NAMALWA (cell line): ENCODE measurements at places on chromosomes 4 and X.

DNA sequence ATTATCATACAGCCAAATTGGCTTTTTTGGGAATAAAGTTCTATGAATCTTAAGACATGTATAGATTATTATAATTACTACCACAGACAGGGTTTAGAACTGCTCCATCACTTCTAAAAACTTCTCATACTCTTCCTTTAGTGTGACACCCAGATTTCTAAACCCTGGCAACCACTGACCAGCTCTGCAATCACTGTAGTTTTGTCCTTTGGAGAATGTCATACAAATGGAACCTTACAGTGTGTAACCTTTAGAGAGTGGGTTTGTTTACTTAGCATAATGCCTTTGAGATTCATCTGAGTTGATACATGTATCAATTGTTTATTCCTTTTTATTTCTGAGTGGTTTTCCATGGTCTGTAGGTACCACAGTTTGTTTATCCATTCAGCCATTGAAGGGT lies 95.0 kb downstream of the TMEM164 start:
- no peak for DNase-seq

GRCh38 chr4:156547439-156547838 lies 424.2 kb downstream of the PDGFC start:
- DNase-seq, result no peak

- no peak for DNase-seq
These were observed 505.0 kb upstream of the PITX2 start for GRCh38 chr4:111127841-111128240.

DNA sequence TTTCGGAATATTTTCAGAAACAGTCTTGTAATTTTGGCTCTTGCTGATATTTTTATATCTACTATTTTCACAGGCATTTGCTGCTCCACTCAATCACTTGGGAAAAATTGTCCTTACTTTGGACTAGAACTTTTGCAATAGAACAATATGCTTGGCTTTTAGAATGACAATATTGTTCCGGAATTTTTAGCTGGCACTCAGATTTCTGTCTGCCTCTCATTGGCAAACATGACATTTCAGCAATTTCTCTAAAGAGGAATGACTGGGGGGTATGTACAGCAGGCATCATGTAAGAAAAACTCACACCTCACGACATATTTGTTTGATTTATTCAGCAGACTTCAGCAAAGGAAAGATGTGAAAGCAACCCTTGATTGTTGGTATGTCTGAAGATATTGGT lies 243.6 kb upstream of the GPRIN3 start:
- DNase-seq, result no peak

DNA sequence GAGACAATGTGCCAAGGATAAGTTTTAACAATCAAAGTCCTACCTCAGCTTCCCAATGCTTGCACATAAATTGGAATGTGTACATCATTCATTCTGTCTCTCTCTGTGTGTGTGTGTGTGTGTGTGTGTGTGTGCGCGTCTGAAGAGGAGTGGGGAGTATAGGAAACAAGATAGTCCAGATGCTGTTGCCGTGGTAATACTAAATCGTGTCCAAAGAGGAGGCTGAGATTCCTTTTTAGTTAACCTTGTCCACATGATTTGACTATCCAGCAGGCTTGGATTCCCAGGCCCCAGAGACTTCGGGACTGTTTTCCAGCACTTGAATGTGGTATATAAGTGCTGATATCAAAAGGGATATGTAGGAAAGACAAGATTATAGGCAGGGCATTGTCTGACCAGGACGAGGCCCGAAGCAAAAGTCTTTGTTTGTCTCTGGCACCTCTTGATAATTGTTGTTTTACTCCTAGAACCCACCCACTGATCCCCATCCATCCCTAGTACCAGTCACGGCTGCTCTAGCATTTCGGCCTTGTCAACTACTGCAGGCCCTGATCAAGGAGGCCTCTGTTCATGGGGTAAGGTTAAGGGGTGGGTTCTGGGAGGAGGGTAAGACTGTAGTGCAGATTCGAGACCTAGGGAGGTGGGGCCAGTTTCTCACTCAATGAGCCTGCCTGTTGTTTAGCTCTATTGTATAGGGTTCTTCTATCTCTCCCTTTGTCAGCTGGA lies 3.9 kb downstream of the PLP1 start:
- no peak for DNase-seq

DNA sequence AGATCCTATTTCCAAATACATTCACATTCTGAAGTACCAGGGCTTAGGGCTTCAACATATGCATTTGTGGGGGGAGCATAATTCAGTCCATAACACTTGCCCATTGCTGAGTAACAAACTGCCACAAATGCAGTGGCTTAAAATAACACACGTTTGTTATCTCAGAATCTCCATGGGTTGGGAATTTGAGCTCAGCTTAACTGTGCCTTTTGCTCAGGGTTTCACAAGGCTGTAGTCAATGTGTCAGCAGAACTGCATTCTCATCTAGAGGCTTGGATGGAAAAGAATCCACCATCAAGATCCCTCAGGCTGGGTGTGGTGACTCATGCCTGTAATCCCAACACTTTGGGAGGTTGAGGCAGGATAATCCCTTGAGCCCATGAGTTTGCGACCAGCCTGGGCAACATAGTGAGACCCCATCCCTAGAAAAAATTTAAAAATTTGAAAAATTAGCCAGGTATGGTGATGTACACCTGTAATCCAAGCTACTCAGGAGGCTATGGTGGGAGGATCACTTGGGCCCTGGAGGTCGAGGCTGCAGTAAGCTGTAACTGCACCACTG lies 25.8 kb upstream of the TBL1X start:
- DNase-seq, result no peak

GRCh38 chrX:1480082-1480785 lies 27.5 kb upstream of the ASMTL start:
- DNase-seq, result no peak

GRCh38 chr4:121143131-121143530 lies 21.0 kb downstream of the TNIP3 start:
- DNase-seq, result no peak

GRCh38 chrX:132501606-132502005 lies 12.8 kb upstream of the MBNL3 start:
- no peak for DNase-seq

DNA sequence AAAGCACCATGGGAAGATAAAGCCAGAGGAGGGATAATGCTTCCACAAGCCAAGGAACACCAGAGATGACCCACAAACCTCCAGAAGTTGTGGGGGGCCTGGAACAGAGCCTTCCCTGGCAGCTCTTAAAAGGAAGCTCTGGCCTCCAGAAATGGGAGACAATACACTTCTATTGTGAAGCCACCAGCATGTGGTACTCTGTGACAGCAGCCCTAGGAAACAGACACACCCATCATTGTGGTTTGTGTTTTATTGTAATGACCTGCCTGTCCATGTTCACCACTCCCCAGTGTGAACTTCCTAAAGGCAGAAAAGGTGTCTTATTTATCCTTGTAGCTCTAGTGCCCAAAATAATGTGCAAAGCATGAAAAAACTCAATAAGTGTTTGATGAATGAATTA lies 264.1 kb upstream of the GATB start:
- no peak for DNase-seq

DNA sequence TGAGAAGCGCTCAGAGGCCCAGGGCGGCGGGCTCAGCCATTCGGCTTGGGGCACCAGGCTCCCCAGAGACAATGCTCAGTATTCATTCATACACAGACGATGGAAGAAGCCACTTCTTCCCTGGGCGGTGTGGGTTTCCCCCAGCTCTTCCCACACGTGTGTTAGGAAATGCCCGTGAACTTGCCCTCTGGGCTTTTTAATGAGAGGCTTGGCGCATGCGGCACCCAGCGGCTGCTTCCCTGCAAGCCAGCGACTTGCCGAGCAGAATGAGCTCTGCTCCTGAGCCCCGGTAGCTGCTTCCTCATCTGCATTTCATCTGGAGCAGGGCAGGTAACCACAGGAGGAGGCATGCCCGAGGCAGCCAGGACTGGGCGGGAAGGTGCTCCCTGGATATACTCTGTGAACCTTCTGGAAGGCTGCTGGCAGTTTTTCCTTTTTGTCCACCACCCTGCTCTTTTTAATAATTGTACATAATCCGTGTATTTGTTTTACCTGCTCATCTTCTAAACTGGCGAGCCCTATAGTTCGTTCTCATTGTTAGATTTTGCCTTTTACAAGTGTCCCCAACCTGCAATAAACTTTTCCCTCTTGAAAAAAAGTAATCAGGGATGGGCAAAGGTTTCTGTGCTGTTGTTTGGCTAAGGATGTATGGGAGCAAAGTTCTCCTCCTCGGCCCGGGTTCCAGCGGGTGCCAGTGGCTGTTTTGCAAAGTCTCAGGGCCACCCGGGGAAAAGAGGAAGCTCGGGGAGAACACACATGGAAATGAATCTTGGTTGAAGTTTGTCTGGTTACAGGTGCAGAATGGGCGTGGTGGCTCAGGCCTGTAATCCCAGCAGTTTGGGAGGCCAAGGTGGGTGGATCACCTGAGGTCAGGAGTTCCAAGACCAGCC lies 178.8 kb downstream of the DCLK2 start:
- DNase-seq, result no peak

- no peak for DNase-seq
These were observed 342.5 kb upstream of the GATB start for GRCh38 chr4:152103181-152103901.

- no peak for DNase-seq
These were observed 61.5 kb upstream of the AMOT start for GRCh38 chrX:112901869-112902725.

DNA sequence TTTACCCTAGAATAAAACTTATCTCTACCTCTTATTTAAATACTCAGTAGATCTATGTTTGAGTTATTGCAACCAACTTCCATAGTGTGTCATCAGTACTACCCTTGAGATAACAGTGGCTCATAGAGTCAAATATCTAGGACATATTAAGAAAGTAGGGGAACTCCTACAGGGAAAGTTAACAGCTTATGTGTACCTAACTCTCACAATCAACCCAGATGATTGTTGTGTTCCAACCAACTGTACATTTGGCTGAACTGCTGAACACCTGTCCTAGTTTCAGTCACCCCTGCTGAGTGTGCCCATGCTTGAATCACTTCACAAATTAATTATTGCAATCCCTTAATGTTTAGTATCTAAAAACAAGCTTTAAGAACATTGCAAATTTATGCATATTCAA lies 244.2 kb upstream of the GRID2 start:
- DNase-seq, result no peak

GRCh38 chrX:148337873-148338272 lies 162.5 kb upstream of the AFF2 start:
- DNase-seq, result no peak

DNA sequence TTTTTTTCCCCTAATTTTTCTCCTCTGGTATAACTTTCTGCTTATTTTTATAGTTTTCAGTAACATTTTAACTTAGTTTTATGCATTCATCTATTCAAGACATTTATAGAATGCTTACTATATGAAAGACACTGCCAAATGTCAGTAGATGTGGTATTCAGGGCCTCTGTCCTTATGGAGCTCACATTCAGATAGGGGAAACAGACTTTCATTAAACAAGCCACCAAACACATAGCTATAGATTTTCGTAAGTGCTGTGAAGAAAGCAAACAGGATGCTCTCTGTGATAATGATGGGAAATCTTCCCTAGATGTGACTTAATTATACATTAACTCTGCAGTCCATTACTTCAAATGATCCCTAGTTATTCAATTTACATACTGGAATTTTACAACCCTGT lies 362.0 kb upstream of the FTHL17 start:
- no peak for DNase-seq

GRCh38 chrX:153771415-153772315 lies 7.6 kb downstream of the PLXNB3 start:
- no peak for DNase-seq

DNA sequence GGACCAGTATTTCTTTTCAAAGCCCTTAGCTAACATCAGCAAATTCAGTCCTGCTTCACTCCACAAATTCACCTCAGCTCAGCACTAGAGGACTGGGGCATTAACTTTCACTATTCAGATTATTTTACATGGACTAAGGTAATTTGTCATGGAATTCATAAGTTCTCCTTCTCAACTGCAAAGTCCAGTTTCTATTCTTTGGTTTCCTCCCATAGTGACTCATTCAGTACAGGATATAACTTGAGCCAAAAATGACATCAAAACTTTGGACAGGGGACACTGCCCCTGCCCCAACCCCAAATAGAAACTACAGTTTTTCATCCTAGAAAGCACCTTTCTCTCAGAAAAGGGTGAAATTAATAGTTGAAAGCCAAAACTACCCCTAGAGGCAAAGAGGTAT lies 52.7 kb downstream of the COX7B2 start:
- DNase-seq, result no peak

GRCh38 chrX:16089086-16089485 lies 34.3 kb upstream of the GRPR start:
- no peak for DNase-seq

DNA sequence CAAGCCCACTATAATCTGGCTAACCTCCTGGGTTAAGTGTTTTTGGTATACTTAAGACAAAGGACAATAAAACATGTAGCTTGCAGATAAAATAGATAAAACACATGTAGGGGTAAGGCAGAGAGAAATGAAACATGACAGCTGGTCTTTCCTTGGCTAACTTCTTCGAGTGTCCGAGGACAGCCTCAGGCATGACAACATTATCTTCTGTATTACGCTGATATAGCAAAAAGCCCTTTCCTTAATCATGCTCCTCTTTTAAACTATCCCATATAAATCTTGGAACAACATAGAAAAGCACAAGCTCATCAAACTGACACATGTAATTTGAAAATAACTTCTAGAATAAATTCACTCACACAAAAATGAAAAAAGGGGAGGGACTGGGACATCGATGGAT lies 91.1 kb downstream of the SEL1L3 start:
- no peak for DNase-seq

- no peak for DNase-seq
These were observed 12.2 kb downstream of the SH3BP2 start for GRCh38 chr4:2804973-2805501.

DNA sequence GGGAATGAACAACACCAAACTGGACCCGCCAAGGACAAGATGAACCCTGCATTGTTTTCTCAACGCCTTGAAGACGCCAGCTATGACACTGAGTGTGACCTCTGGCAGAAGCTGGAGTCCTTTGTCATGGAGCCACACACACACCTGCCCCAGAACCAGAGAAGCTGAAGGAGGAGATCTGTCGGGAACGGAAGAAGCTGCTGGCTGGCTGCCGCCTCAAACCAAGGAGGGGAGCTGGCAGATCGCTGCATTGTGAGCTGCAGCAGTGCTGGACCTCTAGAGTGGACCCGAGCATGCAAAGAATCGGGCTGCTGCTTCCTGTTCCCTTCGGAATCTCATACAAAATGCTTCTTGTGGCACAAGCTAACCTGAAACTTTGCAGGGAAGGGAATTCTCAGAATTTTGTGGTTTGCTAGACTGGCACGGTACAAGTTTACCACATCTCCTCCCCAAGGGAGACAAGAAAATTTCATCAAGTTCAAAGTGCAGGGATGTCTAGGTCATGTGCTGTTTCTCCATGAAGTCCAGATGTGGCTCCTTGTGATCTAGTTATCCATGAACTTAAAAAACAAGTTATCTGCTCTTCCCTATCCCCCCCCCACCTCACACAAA lies 23.4 kb upstream of the GLRB start:
- no peak for DNase-seq

DNA sequence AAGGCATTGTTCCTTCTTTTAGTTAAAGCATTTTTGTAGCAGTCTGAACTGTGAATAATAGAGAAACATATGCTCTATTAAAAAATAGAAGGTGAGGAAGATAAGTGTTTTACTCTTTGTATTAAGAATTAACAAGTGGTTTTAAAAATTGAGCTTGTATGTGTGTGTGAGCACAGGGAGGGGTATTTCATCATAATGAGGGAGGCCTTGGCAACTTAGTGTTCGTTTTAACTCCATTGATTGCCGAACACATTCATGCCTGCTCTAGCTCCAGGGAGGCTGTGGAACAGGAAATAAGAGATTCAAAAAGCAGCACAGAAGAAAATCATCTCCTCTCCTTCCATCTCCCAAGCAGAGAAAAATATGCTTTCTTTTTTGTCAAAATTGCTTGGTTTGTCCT lies 14.8 kb downstream of the SHROOM3 start:
- DNase-seq, result no peak
